GM10248 (cell line): ENCODE measurements at places on chromosomes 12 and 14.

DNA sequence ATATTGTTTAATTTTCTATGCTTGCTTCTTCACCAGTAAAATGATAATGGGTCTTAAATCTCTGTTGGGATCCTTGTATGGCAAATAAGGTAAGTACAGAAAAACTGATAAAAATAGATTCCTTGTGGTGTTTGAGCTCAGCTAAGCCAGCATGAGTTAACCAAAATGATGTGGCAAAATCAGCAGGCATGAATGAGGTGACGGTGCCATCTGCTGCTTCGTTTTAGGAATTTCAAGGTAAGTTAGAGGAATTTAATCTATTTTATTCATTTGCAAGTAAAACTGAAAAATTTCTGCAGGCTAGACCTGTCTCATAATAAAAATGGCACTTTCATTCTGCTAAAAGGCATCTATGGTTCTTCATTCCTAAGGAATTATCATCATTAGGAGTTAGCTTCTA, 10.0 kb upstream of the CLEC7A start:
- peak; percentile 35 for DNase-seq

DNA sequence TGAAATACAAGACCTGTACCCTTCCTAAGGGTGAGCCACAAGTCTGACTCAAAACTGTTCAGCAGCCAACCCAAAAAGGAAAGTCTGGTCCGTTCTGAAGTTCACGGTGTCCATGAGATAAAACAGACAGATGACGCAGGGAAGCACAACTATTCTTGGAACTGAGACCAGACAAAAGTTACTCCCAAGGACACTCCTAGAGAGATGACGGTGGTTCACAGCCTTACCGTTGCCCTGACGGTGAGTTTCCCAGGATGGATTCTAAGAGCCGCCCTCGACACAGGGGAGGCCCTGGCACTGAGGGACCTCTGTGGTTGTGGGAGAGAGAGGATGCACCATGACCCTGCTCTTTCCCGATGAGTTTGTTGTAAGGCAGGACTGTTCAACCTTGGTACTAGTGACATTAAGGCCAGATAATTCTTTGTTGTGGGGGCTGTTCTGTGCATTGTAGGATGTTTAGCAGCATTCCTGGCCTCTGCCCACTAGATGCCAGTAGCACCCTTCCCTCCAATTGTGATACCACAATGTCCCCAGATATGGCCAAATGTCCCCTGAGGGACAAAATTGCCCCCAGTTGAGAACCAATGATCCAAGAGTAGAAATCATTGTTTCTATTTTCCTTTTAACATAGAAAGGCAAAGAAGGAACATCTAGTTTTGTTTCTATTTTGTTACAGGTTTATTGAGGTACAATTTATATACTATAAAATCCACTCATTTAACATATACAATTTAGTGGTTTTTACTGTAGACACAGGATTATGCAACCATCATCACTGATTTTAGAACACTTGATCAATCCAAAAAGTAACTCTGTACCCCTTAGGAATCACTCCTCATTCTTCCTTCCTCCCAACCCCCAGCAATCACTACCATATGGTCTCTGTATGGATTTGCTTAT, 23.0 kb downstream of the OR10P1 start:
- no peak for DNase-seq

GRCh38 chr12:88391556-88391955, 188.7 kb downstream of the KITLG start:
- peak; percentile 39 for DNase-seq

DNA sequence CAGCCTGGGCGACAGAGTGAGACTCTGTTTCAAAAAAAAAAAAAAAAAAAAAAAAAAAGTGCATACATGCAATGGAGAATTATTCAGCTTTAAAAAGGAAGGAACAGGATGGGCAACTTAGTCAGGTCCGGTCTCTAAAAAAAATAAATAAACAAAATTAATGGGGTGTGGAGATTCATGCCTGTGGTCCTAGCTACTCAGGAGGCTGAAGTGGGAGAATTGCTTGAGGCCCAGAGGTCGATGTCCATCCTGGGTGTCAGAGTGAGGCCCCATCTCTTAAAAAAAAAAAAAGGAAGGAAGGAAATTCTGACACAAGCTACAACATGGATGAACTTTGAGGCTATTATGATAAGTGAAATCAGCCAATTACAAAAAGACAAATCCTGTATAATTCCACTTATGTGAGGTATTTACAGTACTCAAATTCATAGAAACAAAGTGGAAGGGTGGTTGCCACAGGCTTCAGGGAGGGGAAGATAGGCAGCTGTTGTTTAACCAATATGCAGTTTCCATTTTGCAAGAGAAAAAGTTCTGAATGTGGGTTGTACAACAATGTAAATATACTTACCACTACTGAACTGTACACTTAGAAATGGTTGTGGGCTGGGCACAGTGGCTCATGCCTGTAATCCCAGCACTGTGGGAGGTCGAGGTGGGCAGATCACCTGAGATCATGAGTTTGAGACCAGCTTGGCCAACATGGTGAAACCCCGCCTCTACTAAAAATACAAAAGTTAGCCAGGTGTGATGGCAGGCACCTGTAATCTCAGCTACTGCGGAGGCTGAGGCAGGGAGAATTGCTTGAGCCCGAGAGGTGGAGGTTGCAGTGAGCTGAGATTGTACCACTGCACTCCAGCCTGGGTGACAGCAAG, 12.3 kb upstream of the APOF start:
- DNase-seq = no peak

- peak; percentile 40 for DNase-seq
These were observed 113.4 kb downstream of the ETV6 start for GRCh38 chr12:11762723-11763326.
